Neural progenitor cell (in vitro differentiated cells): ENCODE measurements at places on chromosomes 4 and X. TPM values are rescaled to one million over a fixed set of nuclear protein-coding genes. Genes with fewer than 3 reads are reported as not detected.

ARL9 gene
- 0.45 and 0.68 TPM in 2 replicates for total RNA-seq

- DNase-seq: no peak
Observed at GRCh38 chr4:75612306-75612705, 18.0 kb downstream of the CDKL2 start.

GRCh38 chr4:180456928-180457327 lies 1786.3 kb upstream of the TENM3 start:
- no peak for DNase-seq

DNA sequence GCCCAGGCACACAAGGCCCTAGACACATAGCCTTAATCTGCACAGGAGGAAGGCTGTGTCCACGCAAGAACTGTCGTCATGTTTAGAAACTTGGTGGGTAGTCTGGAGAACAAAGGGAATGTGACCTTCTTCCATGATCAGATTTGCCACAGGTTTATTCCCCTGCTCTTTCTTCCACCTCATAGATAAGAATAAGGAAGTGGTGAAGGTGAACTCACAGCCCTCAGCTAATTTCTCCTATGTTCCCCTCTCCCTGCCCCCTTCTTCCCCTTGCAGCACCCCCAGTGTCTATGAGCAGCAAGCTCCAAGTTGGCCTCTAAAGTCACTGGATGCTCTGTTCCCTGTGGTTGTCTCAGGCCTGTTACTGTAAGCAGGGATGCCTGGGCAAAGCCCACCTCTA lies 39.8 kb upstream of the LAS1L start:
- DNase-seq: no peak

GRCh38 chr4:37837446-37837845 lies 11.0 kb downstream of the PGM2 start:
- DNase-seq: no peak

CENPE gene
- total RNA-seq: 55.7 and 95.2 TPM in 2 replicates

GRCh38 chr4:95045429-95045828 lies 287.7 kb downstream of the BMPR1B start:
- no peak for DNase-seq

CT45A3 gene
- total RNA-seq: not detected in 2 replicates

- DNase-seq: no peak
Observed at GRCh38 chr4:110106931-110107296, 91.5 kb downstream of the ELOVL6 start.

TMPRSS11A gene
- not detected in 2 replicates for total RNA-seq

BST1 gene
- 0.45 and 1.2 TPM in 2 replicates for total RNA-seq

- DNase-seq: no peak
Observed at GRCh38 chr4:119570401-119570800, 58.2 kb downstream of the PDE5A start.

GRCh38 chr4:123443401-123444289 lies 47.0 kb downstream of the SPRY1 start:
- peak; percentile 57 for DNase-seq

GRCh38 chr4:145557720-145558119 lies 61.5 kb upstream of the MMAA start:
- DNase-seq: peak; percentile 76

TAF9B gene
- total RNA-seq: 71.5 and 103 TPM in 2 replicates

DNA sequence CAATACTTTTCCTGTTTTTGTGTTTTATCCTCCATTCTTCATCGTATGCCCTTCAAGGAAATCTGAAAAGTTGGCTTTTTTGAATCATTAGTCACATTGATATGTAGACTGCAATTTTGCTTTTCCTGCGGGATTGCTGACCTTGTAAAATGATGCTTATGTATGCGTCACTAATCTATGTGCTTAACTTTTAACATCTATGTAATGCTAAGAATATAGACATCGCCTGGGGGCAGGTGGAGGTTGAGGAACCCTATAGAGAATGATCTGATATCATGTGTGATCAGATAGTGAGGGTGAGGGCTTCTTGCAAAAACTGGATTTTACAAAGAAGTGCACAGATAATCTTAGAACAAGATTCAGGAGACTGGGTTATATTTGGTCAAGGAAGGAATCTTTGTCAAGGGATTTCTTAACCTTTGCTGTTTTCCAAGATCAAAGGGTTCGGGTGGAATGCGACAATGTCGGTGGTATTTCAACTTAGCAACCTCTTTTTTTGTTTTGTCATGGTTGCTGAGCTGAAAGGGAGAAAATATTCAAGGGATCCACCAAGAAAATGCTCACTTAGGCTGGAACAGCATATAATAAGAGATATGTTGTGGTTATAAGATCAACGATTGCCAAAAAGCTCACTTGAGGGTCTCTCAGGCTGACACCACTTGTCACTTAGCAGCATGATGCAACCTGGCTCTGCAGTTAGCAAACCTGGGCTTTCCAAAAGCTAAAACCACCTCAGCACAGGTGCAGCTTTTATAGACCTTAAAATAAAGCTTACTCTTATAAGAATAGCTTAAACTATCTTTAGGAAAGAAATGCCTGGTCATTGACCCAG lies 70.6 kb upstream of the PUDP start:
- no peak for DNase-seq

- DNase-seq: peak; percentile 79
Observed at GRCh38 chr4:155208258-155209054, at the start of gene NPY2R. TSS of gene NPY2R (plus strand) at chr4:155208636. CDS start at chr4:155213940, 5,304 bp downstream.

REPS2 gene
- total RNA-seq: 1.2 and 4.1 TPM in 2 replicates

DNA sequence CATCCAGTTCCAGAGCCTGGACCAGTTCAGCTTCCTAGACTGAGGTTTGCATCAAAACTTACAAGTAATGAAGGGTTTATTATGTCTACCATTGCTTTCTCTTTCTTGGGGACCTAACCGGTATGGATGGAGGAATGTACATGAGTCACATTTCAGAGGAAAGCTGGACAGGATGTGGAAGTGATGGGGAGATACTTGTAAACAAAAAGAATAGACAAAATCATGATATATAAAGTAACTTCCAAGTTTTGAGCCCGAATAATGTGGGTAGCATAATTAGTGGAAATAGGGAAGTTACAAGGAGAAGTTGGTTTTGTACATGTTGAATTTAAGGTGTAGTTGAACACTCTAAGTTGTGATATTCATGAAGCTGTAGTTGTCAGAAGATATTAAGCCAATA lies 15.0 kb downstream of the FNIP2 start:
- DNase-seq: no peak

DNA sequence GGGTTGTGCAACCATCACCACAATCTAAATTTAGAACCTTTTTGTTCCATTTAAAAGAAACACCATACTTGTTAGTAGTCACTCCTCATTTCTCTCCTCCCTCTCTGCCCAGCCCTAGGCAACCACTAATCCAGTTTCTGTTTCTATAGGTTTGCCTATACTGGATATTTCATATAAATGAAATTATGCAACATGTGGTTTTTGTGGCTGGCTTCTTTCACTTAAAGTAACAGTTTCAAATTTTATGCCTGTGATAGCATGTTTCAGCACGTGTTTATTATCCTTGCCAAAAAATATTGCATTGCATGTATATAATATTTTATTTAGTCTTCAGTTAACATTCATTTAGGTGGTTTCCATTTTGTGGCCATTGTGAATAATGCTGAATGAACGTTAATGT lies 437.6 kb downstream of the IL1RAPL1 start:
- no peak for DNase-seq

GRCh38 chrX:13198056-13198761 lies 121.6 kb downstream of the ATXN3L start:
- no peak for DNase-seq

DNA sequence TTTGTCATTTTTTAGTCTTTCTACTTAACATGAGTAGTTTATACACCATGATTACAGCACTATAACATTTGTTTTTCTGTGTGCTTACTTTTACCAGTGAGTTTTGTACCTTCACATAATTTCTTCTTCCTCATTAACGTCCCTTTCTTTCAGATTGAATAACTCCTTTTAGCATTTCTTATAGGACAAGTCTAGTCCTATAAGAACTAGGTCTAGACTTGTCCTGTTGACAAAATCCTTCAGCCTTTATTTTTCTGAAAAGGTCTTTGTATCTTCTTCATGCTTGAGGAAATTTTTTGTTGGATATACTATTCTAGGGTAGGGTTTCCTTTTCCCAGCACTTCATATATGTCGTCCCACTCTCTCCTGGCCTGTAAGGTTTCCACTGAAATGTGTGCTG lies 253.3 kb upstream of the ARHGAP24 start:
- no peak for DNase-seq

- peak; percentile 8 for DNase-seq
Observed at GRCh38 chrX:149881081-149881711, at the start of gene MAGEA8. TSS of gene MAGEA8 (plus strand) at chrX:149881183. CDS start at chrX:149884273, 3,090 bp downstream.

DNA sequence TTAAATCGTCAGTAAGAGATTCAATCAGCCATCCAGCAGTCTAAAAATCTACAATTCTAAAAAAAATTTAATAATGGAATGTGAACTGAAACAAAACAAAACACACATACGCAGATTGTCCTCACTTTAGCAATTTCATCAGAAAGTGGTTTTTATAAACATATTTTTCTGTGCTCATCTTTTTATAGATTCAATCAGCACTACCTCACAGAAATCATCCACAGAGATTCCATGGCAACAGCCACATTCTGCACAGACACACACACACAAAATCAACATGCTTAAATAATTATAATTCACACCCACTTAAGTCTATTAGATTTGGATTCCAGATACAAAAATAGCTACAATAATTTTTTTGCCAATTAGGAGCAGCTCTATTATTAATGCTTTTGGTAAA lies 149.0 kb upstream of the KCNIP4 start:
- no peak for DNase-seq

HTN3 gene
- total RNA-seq: not detected in 2 replicates
